Fibroblast of skin of scalp (primary cell): ENCODE measurements at places on chromosomes 3 and 15.

DNA sequence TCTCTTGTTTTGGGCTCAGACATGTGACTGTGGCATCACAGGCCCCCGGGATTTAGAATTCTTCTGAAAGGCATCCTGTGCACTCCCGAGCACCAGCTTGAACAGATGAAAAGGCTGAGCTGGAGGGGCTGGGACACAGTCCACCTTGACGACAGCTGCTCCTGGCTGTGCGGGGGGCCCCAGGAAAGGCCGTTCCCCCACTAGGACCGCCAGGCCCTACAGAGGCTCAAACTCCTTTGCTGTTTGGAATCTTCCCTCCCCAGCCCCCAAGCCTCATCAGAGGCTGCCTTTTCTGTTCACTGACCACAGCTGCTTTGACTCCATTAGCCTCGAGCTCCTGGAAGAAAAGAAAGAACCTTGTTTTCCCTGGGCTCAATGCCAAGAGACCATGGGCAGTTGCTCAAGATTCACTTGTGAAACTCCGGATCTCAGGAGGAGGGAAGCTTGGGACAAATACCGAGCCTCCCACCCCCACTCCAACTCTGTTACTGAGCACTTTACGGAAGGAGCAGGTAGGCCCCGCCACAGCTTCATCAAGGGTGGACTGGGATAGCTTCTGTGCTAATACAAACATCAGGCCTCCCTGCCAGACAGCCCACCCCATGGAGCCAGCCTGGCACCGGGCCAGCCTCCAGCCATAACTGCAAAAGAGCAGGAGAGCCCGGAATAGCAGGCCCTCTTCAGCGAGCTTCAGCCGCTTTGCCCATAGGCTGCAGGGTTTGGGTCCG, 15.7 kb downstream of the CIDEC start:
- DNase-seq, result peak; percentile 76

DNA sequence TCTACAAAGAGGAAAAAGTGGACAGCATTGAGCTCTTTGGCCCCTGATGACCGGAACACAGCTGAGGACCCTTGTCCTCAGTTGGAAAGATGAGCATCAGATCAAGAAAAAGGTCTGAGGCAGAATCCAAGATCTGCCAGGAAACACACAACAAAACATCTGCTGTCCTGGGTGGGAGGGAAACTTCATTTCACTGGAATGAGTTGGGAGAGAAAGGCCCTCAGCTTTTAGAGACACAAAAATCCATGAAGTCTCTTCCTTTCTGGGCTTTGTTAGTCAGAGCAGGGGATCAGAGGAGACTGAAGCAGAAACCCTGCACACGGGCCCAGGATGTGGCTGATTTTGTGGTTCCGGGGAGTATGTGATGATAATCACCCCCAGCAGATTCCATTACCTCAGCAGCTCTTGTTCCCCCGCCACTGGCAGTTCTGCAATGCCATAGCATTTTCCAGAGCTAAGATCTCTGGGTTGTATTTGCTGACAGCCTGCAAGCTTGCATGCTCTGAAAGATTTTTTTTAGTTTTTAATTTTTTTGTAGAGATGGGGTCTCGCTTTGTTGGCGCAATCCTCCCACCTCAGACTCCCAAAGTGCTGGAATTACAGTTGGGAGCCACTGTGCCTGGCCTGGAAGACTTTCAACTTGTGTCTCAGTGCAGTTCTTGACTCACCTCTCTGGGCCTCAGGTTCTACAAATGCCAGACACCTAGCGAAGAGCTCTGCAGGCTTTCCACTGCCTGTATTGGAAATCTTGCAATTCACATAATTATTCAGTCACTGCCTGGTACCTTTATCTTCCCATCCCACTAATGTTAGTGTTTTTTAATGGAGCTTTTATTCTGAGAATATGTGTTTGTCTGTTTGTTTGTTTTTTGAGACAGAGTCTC, 5.8 kb upstream of the TATDN2 start:
- peak; percentile 86 for DNase-seq

GRCh38 chr15:31372635-31373091, 46.0 kb downstream of the KLF13 start:
- peak; percentile 77 for DNase-seq

GRCh38 chr15:89486726-89487050, 9.7 kb downstream of the RHCG start:
- no peak for DNase-seq

DNA sequence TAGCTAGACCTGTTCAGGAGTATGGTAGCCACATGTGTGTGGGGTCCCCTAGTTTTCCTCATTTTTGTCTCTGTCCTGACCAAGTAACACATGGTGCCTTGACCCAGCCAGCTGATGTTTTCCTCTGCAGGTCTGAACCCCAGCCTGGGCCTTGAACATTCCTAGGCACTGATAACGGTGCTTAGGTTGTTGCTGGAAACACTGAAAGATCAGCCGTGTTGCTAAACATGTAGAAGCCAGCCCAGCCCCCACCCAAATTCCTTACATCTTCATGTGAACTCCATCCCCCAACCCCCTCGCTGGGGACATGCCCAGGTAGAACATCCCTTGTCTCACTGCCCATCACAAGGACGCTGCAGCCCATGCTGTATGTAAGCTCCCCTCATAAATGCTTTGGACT, 18.7 kb downstream of the RTP3 start:
- DNase-seq, result no peak

DNA sequence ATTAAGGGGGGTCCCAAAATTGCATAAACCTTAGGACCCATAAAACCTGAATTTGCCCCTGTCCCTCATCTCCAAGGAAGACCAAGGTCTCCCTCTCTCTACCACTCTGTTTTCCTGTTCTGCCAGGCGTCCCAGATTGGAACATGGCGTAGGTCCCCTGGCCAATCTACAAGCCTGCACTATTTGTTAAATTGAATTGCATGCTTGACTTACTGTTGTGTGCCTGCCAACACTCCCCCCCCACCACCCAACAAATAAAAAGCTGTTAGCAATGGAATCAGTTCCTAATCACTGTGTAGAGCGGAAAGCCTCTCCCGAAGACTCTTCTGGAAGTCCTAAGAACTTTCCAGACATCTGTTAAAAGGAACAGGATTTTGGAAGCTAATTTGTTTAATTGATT, 11.7 kb downstream of the CTXND1 start:
- no peak for DNase-seq

DNA sequence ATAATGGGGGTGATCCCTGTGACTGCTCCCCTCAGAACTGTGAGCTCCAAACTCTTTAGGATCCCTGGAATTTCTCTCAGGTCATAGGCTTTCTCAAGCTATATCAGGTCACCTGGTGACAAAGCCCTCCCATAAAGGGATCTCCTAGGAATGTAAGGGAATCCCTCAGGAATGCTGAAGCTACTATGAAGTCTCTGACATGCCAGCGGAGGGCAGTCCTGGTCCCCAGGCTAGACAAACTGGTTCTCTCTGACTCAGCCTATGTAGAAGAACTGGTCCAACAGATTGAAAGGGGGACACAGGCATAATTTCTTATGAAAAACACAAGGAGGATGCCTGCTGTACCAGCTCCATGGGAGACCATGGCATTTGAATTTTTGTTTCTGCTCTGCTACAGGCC, 6.7 kb downstream of the LPCAT4 start:
- DNase-seq, result peak; percentile 20

GRCh38 chr3:64457811-64458210, 230.0 kb downstream of the ADAMTS9 start:
- peak; percentile 79 for DNase-seq

GRCh38 chr3:114445233-114445632, 151.4 kb downstream of the TIGIT start:
- DNase-seq, result no peak

DNA sequence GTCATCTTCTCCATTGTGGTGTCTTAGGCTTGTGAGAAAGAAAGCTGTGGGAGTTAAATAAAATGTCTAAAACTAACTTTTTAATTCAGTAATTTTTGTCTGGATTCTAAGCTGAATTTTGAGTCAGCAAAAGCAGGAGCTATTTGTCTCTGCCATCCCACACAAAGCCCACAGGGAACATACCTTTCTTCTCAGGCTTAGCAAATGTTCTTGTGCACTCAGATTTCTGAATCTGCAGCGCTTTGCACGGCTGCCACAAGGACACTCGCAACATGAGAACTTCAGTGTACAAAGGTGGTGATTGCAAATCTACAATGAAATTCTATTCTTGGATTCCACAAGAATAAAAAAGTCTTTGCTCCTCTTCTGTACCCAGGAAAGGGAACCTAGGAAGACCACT, 88.2 kb upstream of the RNF7 start:
- DNase-seq, result no peak

DNA sequence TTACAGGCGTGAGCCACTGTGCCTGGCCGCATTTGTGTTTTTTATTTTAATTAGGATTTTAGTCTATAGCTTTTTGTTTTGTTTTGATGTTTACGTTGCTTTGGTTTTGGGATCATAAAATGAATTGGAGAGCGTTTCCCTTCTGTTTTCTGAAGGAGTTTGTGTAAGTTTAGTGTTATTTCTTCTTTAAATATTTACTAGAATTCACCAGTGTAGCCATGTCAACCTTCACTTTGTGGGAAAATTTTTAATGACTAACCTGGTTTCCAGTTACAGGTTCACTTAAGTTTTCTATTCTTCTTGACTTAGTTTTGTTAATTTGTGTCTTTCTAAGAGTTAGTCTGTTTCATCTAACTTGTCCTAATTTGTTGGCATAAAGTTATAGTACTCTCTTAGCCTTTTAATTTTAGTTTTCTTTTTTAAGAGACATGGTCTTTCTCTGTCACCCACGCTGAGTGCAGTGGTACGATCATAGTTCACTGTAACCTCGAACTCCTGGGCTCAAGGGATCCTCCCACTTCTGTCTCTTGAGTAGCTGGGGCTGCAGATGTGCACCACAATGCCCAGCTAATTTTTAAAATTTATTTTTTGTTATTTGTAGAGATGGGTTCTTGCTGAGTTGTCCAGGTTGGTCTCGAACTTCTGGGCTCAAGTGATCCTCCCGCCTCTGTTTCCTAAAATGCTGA, 61.0 kb downstream of the CHD2 start:
- no peak for DNase-seq

DNA sequence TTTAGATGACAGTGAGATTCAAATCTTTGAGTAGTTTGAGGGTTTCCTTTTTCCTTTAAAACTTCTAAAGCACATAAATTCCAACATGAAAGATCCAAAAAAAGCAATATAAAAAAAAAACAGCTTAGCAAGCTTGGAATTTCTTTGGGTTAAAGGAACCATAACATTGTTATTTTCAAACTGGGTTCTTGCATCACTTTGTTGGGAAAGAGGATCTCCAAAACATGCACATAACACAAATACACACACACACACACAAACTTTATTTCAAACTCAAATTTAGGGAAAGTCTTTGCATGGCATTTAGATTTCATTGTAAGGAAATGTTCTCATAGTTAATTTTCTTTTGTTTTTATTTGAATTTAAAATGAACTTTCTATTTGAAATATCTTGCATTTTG, 79.2 kb upstream of the COL8A1 start:
- DNase-seq, result no peak

DNA sequence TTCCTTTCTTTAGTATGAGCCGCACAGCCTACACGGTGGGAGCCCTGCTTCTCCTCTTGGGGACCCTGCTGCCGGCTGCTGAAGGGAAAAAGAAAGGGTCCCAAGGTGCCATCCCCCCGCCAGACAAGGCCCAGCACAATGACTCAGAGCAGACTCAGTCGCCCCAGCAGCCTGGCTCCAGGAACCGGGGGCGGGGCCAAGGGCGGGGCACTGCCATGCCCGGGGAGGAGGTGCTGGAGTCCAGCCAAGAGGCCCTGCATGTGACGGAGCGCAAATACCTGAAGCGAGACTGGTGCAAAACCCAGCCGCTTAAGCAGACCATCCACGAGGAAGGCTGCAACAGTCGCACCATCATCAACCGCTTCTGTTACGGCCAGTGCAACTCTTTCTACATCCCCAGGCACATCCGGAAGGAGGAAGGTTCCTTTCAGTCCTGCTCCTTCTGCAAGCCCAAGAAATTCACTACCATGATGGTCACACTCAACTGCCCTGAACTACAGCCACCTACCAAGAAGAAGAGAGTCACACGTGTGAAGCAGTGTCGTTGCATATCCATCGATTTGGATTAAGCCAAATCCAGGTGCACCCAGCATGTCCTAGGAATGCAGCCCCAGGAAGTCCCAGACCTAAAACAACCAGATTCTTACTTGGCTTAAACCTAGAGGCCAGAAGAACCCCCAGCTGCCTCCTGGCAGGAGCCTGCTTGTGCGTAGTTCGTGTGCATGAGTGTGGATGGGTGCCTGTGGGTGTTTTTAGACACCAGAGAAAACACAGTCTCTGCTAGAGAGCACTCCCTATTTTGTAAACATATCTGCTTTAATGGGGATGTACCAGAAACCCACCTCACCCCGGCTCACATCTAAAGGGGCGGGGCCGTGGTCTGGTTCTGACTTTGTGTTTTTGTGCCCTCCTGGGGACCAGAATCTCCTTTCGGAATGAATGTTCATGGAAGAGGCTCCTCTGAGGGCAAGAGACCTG, 13.2 kb downstream of the GREM1 start:
- DNase-seq, result peak; percentile 74

- DNase-seq, result no peak
Measured at GRCh38 chr3:149163066-149163465, 33.6 kb downstream of the HPS3 start.

DNA sequence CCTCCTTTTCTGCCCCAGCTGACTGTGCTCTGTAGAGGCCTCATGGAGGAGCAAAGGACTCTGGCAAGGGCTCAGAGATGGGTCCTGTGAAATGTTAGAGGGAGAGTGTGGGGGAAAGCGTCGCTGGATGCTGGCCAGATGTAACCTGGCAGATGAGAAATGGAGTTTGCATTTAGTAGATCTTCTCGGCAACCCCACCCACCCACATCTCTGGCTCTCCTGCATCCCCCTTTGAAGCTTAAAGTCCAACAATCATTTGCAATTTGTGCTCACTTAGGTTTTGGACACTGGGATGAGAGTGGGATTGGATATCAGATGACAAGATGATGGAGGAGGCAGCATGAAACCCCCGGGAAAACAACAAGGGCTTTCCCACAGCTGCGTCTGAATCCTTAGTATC, 523.6 kb upstream of the MCTP2 start:
- DNase-seq, result no peak

DNA sequence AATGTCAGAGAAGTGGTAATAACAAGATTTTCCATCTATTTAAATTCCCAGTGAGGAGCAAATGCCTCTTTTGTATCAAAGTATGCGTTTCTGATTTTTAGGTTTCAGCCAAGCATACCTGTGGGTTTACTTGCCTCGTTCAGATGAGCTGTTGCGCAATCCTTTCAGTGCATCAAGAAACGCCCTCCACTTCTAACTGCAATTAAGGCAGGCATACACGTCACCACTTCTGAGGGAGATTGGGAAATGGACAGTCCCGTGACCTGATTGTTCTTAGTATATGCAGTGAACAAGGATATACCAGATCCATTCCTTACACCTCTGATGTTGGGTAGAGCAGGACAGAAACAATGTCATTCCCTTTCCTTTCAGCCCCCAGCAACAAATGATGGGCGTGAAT, 219.0 kb downstream of the ITPR1 start:
- no peak for DNase-seq
